ENCODE measurements at places on chromosomes 11 and 22.

GRCh38 chr11:132650969-132651720 is 881.2 kb downstream of the OPCML start:
- no peak for DNase-seq
- H3K27me3 ChIP-seq: peaks cover 13% of the 10 kb centered on the region
- peaks cover 2% of the 10 kb centered on the region for H3K4me1 ChIP-seq
- H3K27ac ChIP-seq: no peak overlapping the region

DNA sequence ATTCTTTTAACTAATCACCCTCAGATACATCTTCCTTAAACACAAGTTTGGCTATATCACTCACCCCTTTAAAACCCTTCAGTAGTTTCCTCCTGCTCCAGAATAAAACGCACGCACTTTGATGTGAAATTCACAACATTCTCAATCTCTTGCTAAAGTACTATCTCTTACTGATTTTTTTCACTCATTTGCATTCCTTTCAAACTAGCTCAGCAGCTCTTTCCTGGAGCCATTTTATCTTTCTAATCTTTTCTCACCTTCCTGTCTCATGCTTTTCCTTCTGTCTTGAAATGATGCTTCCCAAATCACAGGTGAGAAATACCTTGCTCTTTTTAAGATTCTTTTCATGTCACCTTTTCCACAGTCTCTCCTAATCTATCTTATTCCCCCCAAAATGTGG is 1074.4 kb downstream of the DLG2 start:
- H3K27me3 ChIP-seq: no peaks in the 10 kb centered on the region
- H3K27ac ChIP-seq: no peak overlapping the region
- H3K4me1 ChIP-seq: no peaks in the 10 kb centered on the region

GRCh38 chr11:2443881-2444820 is at the start of gene TRPM5:
TRPM5 (minus strand) TSS chr11:2444514; CDS start chr11:2423036, 21,478 bp downstream.
- H3K27ac ChIP-seq: no peak within 1 kb of the TSS
- peaks cover 28% of the 10 kb centered on the region for H3K4me1 ChIP-seq
- peak within 1 kb of the TSS; percentile 93 for H3K4me3 ChIP-seq
- H3K27me3 ChIP-seq: no peaks in the 10 kb centered on the region

- peak overlapping the region; percentile 96 for H3K27ac ChIP-seq
- H3K27me3 ChIP-seq: no peaks in the 10 kb centered on the region
- H3K36me3 ChIP-seq: no peaks in the 10 kb centered on the region
- peak overlapping the region; percentile 99 for H3K4me3 ChIP-seq
- no peak for DNase-seq
These were observed 1.9 kb downstream of the FDX1 start for GRCh38 chr11:110431674-110432073.

DNA sequence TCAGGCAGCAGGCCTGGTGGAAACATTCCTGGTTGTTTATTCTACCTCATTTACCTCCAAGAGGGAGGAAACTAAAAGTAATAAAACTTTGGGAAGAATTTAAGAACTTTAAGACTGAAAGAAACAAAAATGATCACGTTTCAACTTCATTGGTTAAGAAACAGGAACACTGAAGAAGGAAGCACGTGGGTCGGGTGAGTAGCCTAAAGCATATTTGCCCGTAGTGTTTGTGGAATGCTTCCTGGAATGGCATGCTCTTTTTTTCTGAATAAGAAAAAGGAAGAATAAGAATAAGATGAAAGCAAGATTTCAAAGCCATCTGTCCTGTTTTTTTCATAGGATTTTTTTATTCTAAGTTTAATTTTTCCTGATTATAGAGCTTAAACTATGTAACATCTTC is 83.1 kb downstream of the WNT11 start:
- H3K4me1 ChIP-seq: peaks cover 11% of the 10 kb centered on the region
- H3K36me3 ChIP-seq: peaks cover 5% of the 10 kb centered on the region
- no peak overlapping the region for H3K27ac ChIP-seq
- no peaks in the 10 kb centered on the region for H3K27me3 ChIP-seq
- no peak overlapping the region for H3K4me3 ChIP-seq
- no peak for DNase-seq

GRCh38 chr11:134489728-134490127 is 77.7 kb upstream of the B3GAT1 start:
- DNase-seq: no peak
- H3K27ac ChIP-seq: no peak overlapping the region
- peaks cover 24% of the 10 kb centered on the region for H3K27me3 ChIP-seq
- H3K4me1 ChIP-seq: peaks cover 2% of the 10 kb centered on the region
- H3K36me3 ChIP-seq: no peaks in the 10 kb centered on the region
- H3K4me3 ChIP-seq: no peak overlapping the region

DNA sequence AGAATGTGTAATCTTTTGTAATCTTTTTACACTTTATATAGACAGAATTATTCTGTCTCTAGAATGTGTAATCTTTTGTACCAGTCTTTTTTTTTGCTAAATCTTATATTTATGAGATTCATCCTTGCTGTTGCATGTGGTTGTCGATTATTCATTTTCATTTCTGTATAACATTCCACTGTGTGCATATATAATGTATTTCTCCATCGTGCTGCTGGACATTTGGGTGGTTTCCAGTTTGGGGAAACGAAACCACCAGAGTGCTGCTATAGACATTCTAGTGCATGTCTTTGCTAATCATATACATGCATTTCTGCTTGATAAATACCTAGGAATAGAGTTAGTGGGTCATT is 146.5 kb downstream of the GRIK4 start:
- no peak overlapping the region for H3K4me3 ChIP-seq
- no peak overlapping the region for H3K27ac ChIP-seq
- no peak for DNase-seq
- H3K4me1 ChIP-seq: peaks cover 6% of the 10 kb centered on the region
- H3K36me3 ChIP-seq: no peaks in the 10 kb centered on the region

- H3K4me3 ChIP-seq: peak overlapping the region; percentile 47
- H3K36me3 ChIP-seq: peaks cover 4% of the 10 kb centered on the region
- no peaks in the 10 kb centered on the region for H3K27me3 ChIP-seq
These were observed 2.2 kb upstream of the NUP160 start for GRCh38 chr11:47850337-47850736.

GRCh38 chr22:37423283-37423682 is 4.0 kb downstream of the ELFN2 start:
- H3K36me3 ChIP-seq: peaks cover 6% of the 10 kb centered on the region
- H3K27ac ChIP-seq: no peak overlapping the region
- DNase-seq: no peak

DNA sequence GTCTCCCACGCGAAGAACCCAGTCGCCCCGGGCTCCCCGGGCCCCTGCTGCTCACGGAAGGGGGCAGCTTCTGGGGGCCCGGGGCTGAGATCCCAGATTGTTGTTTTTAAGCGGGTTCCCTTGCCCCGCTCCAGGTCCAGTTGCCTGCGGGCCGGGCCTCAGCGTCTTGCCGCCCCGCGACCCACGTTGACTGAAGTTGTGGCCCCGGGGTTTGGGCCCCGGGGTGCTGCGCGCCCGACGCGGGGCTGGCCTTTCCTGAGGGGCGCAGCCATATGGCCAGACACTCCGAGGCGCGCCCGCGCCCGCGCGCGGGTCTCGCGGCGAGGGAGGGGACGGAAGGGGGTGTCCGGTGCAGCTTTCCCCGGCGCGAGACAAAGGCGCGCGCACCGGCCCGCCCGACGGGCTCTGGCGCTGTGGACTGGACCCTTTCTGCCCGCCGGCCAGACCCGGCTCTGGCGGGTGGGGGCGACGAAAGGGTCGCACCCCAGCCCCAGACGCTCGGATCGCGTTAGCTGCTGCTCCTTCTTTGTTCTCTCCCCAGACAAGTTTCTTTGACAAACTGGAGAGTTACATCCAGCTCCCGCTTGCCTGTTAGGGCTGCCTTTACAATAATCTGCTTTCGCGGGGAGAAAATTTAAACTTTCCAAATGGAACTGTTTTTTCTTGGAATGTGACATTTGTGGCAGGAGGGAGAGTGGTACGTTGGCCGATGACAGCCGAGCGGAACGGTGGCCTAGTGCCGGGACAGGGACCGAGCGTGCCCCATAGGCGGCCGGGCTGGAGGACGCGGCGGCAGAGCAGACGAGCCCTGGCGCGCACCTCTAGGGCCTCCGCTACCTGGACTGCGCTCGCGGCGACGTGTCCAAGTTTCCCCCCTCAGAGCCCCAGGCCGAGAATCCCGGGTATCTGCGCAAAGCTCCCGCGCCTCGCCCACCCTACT is 716 bp downstream of the AMOTL1 start:
- H3K27me3 ChIP-seq: peaks cover 53% of the 10 kb centered on the region
- no peak for DNase-seq
- no peaks in the 10 kb centered on the region for H3K36me3 ChIP-seq
- H3K27ac ChIP-seq: no peak overlapping the region
- peaks cover 2% of the 10 kb centered on the region for H3K4me1 ChIP-seq

GRCh38 chr22:39622881-39623367 is 52.4 kb downstream of the CACNA1I start:
- H3K36me3 ChIP-seq: peaks cover 4% of the 10 kb centered on the region
- DNase-seq: peak; percentile 53
- H3K27me3 ChIP-seq: peaks cover 5% of the 10 kb centered on the region
- no peak overlapping the region for H3K4me3 ChIP-seq

GRCh38 chr11:20729597-20730105 is 60.3 kb downstream of the NELL1 start:
- no peaks in the 10 kb centered on the region for H3K4me1 ChIP-seq
- no peak for DNase-seq
- H3K4me3 ChIP-seq: no peak overlapping the region
- no peaks in the 10 kb centered on the region for H3K36me3 ChIP-seq

DNA sequence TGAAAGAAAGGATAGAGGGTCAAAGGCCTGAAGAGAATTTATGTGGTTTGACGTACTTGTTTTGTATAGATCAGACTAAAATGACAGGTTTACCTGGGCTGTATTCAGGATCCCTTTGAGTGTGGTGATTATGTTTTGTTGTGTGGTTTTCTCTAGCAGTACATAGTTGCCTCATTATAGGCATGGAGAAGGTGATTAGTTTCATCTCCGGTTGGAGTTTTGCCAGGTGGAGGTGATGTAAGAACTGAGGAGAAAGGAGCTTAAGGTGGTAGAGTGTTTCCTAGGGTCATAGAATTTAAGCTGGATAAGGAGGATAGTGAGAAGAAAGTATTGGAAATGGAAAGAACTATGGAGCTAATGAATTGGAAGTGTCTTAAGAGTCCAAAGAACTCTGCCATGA is 229.0 kb downstream of the TMEM135 start:
- H3K4me3 ChIP-seq: no peak overlapping the region
- no peaks in the 10 kb centered on the region for H3K4me1 ChIP-seq
- no peaks in the 10 kb centered on the region for H3K27me3 ChIP-seq

GRCh38 chr11:15072551-15073143 is 746 bp upstream of the CALCB start:
- H3K27ac ChIP-seq: no peak overlapping the region
- DNase-seq: no peak
- peaks cover 11% of the 10 kb centered on the region for H3K4me1 ChIP-seq
- peaks cover 2% of the 10 kb centered on the region for H3K36me3 ChIP-seq

- H3K4me3 ChIP-seq: peak overlapping the region; percentile 49
- no peaks in the 10 kb centered on the region for H3K27me3 ChIP-seq
- peaks cover 2% of the 10 kb centered on the region for H3K36me3 ChIP-seq
- peak overlapping the region; percentile 87 for H3K27ac ChIP-seq
- peaks cover 27% of the 10 kb centered on the region for H3K4me1 ChIP-seq
These were observed 1.5 kb downstream of the PPFIA1 start for GRCh38 chr11:70272009-70272408.

DNA sequence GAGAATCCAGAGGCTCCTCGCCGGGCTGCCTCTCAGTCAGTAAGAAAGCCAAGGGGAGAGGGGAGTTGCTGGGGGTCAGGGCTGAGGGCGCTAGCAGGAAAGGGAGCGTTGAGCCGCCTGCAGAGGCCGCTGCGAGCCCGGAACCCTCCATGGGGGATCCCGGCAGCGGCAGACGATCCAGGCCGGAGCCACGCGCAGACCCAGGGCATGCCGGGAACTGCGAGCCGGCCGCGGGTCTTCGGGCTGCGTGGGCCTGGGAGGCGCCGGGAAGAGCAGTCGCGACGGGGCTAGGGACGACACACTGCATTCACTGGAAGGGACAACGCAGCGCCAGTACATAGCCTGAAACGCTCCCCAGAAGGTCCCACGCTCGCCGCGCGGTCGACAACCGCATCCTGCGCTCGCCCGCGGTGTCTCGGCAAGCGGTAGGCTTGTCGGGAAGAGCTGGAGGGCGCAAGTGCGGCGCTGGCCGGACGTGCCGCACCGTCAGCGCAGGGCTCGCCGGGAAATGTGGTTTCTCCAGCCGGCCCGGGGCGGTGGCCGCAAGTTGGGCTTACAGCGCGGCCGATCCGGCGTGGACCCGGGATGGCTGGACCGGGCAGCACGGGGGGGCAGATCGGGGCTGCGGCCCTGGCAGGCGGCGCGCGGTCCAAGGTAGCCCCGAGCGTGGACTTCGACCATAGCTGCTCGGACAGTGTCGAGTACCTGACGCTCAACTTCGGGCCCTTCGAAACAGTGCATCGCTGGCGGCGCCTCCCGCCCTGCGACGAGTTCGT is at the start of gene LZTR1:
TSS of gene LZTR1 (plus strand) at position 511 of the 776 bp plus-strand sequence. CDS start at position 586, 75 bp downstream.
- H3K27ac ChIP-seq: peak within 1 kb of the TSS; percentile 93
- peak within 1 kb of the TSS; percentile 98 for H3K4me3 ChIP-seq
- H3K4me1 ChIP-seq: peaks cover 38% of the 10 kb centered on the region
- no peaks in the 10 kb centered on the region for H3K27me3 ChIP-seq
- peak; percentile 50 for DNase-seq

DNA sequence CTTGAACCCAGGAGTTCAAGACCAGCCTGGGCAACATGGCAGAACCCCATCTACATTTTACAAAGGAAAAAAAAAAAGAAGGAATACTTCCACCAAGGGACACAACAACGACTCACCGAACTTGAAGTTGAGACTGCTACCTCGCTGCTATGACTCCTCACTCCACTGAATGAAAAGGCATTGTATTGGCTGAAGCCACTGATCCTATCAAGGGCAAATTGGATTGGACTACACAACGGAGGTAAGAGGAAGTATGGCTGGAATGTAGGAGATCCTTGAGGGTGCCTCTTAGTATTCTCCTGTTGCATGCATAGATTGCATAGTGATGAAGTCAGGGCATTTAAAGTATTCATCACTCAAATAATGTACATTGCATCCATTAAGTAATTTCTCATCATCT is 97.9 kb downstream of the CWF19L2 start:
- H3K27ac ChIP-seq: no peak overlapping the region
- DNase-seq: no peak
- no peak overlapping the region for H3K4me3 ChIP-seq
- no peaks in the 10 kb centered on the region for H3K4me1 ChIP-seq
- no peaks in the 10 kb centered on the region for H3K27me3 ChIP-seq

DNA sequence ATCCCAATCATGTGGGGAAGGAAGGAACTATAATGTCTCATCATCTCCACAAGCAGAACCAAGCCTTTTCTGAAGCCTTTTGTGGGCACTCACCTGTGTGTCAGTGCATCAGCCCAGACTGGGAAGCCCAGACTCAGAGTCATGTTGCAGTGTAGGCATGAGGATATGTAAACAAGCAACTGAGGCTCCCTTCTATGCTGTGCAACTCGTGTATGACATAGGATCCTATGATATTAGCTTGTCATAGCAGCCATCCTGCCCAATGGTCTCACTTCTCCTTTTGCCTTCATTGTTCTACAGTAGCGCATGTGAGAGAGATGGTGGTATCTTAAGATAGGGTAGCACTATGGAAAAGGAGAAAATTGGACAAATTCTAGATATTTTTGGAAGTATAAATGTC is 103.4 kb upstream of the OLFML1 start:
- H3K27ac ChIP-seq: no peak overlapping the region
- H3K4me1 ChIP-seq: peaks cover 2% of the 10 kb centered on the region
- H3K4me3 ChIP-seq: no peak overlapping the region
- H3K36me3 ChIP-seq: peaks cover 3% of the 10 kb centered on the region
